NCI-H1930 (cell line): ENCODE measurements at places on chromosomes 2 and 18.

- no peak for DNase-seq
Observed at GRCh38 chr2:186734957-186735734, 41.3 kb downstream of the FAM171B start.

DNA sequence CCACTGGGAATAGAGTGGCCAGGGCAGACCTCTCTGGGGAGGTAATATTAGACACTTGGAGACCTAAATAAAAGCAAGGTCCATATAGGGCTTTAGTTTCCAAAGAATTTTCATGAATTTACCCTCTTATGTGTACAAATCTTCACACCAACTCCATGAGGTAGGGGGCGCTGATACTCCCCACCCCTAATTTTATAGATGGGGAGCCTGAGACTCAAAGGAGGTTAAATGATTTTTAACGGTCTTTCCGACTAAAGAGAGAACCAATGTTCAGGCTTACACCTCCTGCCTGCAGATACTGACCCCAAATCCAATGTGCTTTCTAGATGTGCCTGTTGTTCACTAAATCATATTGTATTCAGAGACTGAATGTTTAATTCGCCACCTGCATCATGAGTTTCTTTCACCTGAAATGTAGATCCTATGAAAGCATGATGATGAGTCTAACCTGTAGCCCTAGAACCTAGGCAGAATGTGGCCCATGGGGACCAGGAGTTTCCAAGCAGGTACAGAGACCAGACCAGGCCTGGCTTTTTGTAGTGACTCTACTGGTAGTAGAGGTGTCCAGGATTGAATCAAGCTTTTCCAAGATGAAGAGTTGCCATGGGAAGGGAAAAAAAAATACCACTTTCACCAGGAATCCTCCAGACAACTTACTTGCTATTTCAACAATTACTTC is 16.8 kb upstream of the PAX3 start:
- no peak for DNase-seq

- DNase-seq: no peak
Observed at GRCh38 chr2:118937817-118938216, 4.2 kb upstream of the MARCO start.

GRCh38 chr18:39037925-39038324 is 1472.3 kb upstream of the CELF4 start:
- no peak for DNase-seq

DNA sequence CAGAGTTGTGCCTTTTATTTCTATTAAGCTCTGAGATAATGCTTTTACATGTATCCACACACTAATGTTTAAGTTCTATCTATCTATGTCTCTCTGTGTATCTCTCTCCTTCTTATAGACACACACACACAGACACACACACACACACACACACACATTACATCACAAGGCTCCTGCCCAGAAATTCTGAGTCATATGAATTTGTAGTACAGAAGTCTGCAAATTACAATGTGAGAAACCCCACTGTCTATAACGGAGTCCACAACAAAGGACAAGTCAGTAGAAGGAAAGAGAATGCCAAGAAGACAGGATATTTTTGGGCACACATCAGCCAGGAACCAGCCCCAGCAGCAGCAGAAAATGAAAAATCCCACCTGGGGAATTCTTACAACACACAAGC is 142.4 kb downstream of the EN1 start:
- DNase-seq: no peak

- peak; percentile 45 for DNase-seq
Observed at GRCh38 chr2:176092270-176093144, at the start of gene HOXD13. HOXD13 (plus strand) TSS chr2:176092721; CDS start chr2:176092891, 170 bp downstream.

DNA sequence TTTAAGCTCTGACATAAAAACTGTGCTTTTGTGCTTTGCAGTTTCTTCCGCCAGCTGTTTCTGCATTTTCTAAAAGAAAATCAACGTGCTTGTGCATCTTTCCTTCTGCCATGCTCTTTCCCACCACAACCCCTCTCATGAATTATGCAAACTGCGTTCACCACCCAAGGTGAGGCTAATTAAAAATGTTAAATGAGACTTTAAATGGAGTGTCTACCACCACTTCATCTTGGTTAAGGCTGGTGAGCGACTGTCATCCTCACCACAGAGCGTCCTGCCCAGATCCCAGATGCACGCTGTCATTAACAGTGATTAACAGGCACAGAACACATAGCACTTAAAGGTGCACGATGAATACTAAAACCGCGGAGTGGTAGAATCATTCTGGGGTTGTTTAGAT is 250.5 kb upstream of the RAB6C start:
- no peak for DNase-seq

GRCh38 chr18:10353791-10354190 is 100.6 kb upstream of the APCDD1 start:
- no peak for DNase-seq

DNA sequence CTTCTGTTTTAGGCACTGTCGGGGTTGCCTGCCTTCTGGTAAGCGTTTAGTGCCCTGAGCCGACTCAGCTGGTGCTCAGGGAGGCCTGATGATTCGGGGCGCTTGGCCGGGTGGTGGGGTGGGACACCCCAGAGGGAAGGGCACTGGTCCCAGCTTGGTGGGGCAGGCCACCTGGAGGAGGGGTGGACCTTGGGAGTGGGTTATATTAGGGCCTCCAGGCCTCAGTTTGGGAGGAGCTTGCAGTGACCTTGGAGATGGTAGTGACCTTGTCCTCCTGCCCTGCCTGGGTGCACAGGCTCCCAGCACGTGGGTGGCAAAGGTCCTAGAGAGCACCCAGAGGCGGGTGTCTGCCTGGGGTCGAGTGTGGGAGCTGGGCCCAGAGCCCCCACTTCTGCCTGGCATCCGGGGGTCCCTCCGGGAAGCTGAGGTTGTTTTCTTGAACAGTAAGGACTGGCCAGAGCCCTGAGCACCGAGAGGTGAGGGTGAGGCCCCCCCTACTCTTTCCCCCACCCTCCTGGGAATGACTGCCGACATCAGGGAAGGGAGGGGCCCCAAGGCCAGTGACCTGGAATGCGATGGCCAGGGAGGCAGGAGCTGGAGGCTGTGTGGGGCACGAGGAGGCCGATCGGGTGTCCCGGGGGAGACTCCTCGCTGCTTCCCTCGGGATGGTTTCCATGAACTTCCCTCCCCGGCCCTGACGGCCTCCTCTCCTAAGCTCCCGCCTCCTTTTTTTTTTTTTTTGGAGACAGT is 61.3 kb downstream of the HPCAL1 start:
- no peak for DNase-seq

DNA sequence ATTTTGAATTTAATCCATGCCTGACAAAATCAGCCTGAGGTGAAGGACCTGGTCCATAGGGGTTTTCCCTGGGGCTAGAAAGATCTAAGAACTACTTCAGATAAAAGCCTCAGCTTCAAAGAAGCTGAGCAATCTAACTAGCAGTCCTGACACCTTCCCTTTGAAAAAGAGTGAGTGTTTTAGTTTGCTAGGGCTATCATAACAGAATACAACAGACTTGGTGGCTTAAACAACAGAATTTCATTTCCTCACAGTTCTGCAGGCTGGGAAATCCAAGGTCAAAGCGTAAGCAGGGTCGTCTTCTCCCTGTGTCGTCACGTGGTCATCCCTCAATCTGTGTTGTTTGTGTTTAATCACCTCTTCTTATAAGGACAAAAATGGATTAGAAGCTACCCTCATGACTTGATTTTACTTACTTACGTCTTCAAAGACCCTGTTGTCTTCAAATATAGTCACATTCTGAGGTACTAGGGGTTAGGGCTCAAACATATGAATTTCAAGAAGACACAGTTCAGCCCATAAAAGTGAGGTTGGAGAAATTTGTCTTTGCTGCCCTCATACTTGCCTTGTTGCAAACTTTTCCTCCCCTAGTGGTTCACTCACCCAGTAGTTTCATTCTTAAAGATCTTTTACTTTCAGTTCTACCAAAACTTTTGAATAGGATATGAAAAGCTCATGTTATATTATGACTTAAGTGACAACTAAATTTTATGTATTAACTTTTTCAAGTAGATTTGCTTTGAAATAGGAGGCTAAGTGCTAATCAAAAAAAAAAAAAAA is 673.8 kb downstream of the ARHGAP15 start:
- no peak for DNase-seq

DNA sequence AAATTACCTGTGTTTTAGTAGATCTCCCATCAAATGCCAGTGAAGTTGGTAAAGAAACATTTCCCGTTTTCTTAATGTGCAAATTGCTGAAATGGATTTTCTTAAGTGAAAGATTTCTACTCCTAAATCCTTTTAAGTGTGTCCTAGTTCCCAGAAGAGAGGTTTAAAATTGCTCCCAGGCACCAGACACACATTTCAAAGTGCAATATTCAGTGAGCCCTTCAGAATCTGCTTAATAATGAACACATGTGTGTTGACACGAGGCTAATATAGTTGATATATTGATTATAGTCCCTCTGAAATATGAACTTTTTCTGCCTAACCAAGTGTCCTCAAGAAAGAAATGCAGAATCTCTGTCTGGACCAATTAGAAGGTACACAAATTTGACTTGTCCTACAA is 861.7 kb upstream of the CNTNAP5 start:
- no peak for DNase-seq

DNA sequence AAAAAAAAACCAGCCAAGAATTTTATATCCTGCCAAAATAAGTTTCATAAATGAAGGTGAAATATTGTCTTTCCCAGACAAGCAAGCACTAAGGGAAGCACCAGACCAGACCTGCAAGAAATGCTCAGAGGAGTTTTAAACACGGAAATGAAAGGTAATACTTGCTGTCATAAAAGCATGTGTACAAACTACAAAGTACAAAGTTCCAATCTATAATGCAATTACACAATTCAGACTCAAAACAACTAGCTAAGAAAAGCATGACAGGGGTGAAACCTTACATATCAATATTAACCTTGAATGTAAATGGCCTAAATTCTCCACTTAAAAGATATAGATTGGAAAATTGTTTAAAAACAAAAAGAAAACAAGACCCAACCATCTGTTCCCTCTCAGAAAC is 45.0 kb upstream of the ASXL3 start:
- DNase-seq: no peak

DNA sequence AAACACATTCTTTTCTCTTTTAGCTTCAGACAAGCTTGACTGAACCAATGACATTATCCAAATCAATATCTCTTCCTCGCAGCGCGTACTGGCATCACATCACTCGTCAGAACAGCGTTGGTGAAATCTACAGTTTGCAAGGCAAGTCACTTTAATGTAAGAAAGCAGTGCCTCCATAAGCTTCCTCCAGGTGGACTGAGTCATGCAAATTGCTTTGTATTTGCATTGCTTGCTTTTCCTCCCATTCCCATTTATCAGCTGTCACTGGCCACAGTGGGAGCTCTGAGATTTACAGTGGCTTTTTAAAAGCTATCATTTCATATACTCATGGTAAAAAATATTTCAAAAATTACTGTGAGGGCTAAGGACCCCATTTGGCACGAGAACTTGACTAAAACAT is 189.9 kb downstream of the CD226 start:
- DNase-seq: no peak

DNA sequence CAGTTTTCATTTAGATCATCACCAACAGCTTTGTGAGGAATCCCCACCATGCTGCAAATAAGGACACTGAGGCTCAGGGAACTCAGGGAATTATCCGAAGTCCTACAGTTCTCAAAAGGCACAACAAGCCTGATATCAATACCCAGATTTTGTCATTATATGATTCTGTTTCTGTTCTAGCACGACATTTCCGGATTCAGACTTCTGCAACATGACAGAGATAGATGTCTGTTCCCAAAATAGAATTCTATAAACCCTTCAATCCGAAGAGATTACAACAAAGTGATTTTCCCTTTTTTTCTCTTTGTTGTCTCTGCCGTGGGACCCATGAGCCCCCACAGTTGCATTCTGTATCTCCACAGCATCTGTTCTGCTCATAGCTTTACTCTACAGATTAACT is 72.0 kb downstream of the DOCK10 start:
- DNase-seq: no peak

- no peak for DNase-seq
Observed at GRCh38 chr18:58867281-58867961, 2.7 kb downstream of the ZNF532 start.

- DNase-seq: no peak
Observed at GRCh38 chr2:47221039-47221438, 65.9 kb upstream of the STPG4 start.

- no peak for DNase-seq
Observed at GRCh38 chr2:12203528-12203927, 457.1 kb downstream of the LPIN1 start.

GRCh38 chr2:147546109-147546508 is 298.7 kb upstream of the ACVR2A start:
- DNase-seq: no peak

GRCh38 chr2:126616606-126617069 is 39.3 kb upstream of the GYPC start:
- DNase-seq: no peak
